Stimulated activated CD4-positive, alpha-beta T cell treated with anti-CD3 and anti-CD28 coated beads, Interleukin-12 subunit alpha, Interleukin-12 subunit beta, amount 100 ng/mL, for 48 hours (primary cell): ENCODE measurements at places on chromosomes 13 and 19.

DNA sequence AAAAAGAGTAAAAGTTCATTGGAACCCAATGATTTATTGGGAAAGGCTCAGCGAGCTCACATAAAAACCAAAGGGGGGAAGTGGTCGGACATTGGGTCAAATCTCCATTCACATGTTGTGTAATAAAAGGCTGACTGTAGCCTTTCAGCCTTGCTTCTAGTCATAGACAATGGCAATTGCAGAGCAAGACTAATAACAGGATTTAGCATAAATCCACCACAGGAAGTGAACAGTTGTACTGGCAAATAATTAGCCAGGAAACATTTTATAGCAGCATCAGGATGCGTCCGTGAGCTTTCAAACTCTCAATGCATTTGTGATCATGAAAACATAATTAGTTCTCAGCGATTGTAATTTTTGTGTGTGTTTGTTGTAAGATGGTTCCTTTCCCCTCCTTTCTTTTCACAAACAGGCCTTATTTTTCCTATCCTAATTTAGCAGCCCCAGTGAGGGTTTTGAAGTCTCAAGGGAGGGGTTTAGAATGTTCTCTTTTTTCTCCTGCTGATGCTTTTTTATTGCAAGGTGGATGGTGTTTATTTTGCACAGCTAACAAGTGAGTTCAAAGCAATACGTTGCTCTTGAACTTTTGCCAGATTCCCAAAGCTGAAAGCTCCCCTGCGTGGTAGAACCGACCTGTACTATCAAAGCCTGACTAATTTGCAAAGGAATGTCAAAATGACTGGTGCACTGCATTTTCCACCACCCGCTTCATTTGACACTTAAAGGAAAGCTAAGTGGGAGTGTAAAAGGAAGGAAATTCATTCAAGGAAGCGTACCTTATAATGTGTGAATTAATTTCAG is 105.6 kb downstream of the SPRY2 start:
- no peak for DNase-seq

- no peak for DNase-seq
These were observed 198.5 kb downstream of the KATNAL1 start for GRCh38 chr13:30108913-30109237.

DNA sequence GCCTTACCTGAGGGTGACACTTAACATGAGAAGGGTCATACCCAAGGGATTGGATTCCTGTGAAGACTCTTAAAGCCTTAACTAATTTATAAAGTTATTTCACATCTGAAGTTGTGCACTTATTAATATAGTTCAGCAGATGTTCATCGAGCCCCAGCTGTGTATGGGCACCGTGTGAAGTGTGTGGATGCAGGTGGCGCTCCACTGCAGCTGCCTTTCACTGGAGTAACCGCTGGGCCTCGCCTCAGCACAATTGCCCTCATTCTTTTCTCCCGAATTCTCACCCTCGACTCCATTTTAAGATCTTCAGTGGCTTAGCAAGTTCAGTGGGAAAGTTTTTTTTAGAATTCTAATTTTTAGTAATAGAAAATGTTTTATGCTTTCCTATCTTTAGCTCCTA is 66.2 kb downstream of the DPY19L3 start:
- DNase-seq: no peak

DNA sequence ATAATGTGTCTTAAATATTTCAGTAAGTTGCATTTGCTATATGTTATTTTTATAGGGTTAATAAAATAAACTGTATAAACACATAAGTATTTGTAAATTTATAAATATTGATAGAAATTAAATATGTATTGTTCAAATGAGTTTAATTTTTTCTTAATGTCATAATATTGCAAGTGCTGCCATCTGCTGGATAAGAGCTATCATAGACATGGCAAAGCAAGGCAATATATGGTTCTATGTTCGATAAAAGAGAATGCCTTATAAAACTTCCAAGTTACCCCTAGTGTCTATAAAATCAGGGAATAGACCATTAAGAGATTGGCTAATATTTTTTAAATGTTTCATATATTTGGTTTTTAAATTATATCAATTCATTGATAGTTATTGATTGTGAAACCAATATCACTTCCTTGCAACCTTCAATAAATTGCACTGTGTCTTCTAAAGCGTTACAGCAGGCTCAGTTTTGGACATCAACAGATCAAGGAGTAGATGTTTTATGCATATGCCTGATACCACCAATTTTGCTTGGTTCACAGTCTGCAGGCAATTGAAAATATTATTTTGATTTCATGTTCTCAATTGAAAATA is 29.0 kb upstream of the SLITRK6 start:
- DNase-seq: no peak

GRCh38 chr13:37100731-37101130 is 4.7 kb downstream of the CSNK1A1L start:
- DNase-seq: no peak

DNA sequence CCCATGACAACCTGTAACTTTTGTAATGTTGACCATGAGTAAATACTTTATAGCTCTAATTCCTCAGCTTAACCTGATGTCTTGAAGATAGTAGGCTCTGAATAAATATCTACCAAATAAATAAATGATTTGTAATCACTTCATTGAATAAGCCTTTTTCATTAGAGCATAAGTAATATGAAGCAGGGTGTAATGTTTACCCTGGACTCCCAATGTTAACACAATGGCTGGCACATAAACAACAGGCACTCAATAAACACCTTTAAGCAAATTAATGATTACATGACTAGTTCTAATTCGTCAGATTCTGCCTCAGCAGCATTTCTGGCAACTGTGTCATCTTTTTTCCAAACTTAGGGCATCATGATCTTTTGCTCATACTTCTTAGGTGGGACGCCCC is 396.3 kb downstream of the LIG4 start:
- no peak for DNase-seq

GRCh38 chr13:98487016-98487415 is 89.9 kb downstream of the STK24 start:
- no peak for DNase-seq

- no peak for DNase-seq
These were observed 61.5 kb downstream of the B3GLCT start for GRCh38 chr13:31261241-31261640.

DNA sequence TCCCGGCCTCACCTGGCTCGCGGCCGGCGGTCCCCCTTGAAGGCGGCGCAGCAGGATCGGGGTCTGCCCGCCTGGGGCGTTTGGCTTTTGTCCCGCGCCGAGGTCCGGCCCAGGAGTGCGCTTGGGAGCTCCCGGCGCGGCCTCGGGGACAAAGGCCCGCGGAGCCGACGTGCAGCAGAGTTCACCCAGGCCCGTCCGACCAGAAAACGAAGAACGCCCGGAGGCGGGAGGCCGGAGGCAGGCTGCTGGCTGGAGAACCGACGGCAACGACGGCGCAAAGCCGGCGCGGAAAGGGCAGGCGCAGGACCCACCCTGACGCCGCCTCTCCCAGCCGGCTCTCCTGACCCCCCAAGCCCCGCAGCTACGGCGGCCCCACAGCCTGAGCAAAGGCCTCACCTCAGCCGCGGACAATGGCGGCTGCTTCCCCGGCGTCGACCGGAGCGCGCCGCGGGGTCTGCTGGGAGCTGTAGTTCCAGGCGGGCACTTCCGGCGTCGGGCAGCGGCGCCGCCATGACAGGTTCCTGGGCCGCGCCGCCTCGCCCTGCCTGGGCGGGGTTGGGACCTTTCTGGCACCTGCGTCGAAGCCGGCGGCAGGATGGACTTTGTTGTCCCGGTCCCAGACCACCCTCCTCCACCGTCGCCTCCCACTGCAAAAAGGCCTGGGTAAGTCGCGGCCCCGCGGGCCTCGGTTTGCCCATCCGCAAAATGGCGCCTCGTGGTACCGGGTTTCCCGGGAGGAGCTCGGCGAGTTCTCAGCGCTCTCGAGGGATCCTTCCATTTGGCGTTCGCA is at the start of gene ZNF606:
TSS of gene ZNF606 (minus strand) at position 437 of the 790 bp plus-strand sequence. CDS start 1,501 bp downstream, outside the sequence.
- DNase-seq: peak; percentile 66

DNA sequence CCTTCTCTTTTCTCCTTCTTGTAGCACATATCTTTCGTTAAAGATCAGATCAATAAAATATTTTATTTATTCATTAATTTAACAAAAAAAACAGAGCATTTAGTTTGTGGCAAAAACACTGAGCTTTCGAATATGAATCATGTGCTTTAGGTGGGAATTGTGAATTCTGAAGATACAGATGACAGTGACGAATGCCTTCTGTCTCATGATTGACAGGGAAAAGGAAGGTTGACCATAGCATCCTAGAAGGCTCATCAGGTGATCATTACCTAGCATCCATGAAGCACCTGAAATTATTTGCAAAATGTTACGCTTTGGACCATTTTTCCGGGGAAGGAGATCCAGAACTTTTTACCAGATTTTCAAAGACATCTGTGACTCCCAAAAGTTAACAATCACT is 3.8 kb downstream of the ARL11 start:
- no peak for DNase-seq
